HuH-7 (cell line): ENCODE measurements at places on chromosomes 12 and 14.

DNA sequence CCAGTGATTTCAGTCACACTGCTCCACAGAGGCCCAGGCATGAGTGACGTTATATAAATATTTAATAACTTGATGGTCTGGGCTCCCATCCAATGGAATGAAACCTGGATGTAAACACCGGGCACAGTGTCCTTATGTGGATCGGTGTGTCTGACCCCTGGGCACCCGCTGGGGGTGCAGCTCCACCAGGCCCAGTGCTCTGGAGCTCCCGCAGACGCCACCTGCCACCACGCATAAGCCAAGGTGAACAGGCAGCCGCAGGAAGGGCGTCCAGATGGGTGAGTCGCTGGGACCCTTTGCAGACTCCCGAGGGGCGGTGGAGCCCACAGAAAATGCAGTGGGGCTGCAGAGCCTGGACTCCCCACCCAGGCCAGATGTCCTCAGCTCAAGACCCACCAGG is 121.6 kb downstream of the SCARB1 start:
- DNase-seq: no peak

DNA sequence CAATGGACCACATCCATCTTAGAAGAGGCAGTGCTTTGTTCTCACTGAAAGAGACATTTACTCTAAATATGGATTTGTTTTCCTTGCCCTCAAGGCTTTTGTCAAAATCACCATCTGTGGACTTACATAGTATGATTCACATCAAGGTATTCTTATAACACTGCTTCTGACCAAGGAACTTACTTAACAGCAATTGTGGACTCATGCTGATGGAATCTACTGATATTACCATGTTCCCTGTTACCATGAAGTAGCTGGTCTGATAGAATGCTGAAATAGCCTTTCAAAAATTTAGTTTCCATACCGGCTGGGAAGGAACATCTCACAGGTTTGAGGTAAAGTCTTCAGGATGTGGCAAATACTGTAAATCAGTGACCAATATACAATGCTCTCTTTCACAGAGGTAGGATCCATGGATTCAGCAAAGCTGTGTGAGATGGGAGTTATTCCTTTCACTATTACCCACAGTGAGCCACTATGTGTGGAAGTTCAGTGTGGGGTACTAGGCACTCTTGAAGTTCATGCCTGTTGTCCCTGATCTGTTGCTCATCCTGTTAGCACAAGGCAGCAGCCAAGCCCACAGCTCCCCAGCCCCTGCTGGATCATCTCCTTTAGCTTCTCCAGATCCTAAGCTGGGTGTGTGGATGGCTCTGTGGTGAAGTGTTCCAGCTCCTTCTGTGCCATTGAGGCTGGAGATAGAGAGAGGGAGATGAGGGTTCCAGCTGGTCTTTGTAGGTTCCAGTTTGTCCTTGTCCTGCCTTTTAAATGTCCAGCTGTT is 126.4 kb downstream of the ATP23 start:
- no peak for DNase-seq

DNA sequence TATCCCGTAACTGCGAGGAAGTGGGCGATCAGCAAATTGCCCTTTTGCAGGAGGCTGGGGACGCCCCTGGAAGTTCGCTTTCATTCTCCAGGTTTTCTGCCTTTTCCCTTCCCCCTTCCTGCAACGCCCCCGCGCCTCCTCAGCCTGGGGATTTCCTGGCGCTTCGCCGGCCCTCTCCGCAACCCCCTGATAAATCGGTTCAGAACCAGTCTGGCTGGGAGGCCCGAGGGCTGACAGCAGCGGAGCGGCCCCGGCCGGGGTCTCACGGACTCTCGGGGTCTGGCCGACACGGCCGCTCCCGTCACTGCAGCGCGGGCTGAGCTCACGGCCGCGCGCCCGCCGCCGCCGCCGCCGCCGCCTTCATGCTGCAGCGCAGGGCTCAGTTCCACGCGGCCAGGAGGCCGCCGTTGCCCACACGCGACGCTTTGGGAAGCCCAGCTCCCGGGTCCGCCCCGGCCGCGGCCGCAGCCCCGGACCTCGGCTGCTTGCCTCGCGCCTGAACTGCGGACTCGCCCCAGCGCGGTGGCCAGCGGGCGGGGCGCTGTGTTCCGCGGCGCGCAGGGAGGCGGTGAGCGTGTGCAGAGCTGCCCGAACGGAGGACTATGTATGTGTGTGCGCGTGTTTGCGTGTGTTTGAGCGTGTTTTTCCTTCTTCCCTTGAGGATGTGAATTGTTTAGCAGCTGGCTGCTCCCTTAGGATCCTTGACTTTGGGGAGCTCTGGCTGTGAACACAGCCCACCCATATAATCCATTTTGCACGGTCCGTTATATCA is at the start of gene LRFN5:
LRFN5 (plus strand) TSS at position 345 of the 772 bp plus-strand sequence.
- peak; percentile 34 for DNase-seq

GRCh38 chr14:100822013-100822412 is 3.9 kb upstream of the MEG3 start:
- DNase-seq: no peak

DNA sequence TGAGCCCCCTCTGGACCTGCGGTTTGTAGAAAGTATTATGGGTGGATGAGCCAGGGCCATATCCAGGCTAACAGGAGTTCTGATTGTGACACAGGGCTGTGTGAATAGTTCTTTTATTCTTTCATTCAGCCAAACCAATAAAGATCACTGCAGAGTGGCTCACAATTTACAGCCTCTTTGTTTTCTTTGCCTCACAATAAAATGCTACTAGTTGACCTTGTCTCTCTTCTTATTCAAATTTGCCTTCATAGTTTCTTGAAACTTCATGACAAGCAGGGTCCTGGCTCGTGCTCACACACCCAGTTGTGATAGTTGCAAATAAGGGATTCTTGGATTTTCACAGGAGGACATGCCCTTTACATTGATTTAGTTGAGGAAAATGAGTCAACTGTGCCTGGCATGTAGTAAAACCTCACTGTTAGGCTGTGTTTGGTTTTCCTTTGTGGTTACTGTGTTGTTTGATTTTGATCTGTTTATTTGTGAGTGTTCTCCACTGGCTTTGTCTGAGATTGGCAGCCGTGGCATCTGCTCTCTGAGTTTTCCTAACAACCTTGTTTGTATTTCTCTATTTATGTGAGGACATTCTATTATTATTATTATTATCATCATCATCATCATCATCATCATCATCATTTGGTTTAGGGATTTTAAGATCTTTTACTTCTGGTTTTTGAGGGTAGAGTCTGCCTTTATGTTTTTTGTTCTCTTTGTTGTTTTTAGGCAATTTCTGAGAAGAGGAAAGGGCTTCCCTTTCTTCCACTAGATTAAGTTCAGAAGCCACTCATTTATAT is 2.7 kb upstream of the KRT6B start:
- no peak for DNase-seq

GRCh38 chr12:104248444-104248843 is 32.9 kb downstream of the TXNRD1 start:
- no peak for DNase-seq

- no peak for DNase-seq
These were observed 25.6 kb downstream of the FAM161B start for GRCh38 chr14:73924337-73924736.

- no peak for DNase-seq
These were observed 7.3 kb downstream of the GPR68 start for GRCh38 chr14:91237219-91237618.

- no peak for DNase-seq
These were observed 87.8 kb downstream of the BBS10 start for GRCh38 chr12:76260390-76260748.

- DNase-seq: no peak
These were observed 18.9 kb upstream of the CRACR2A start for GRCh38 chr12:3771853-3772252.

GRCh38 chr12:33047666-33048065 is 151.1 kb upstream of the PKP2 start:
- DNase-seq: no peak

- no peak for DNase-seq
These were observed 36.3 kb upstream of the STK38L start for GRCh38 chr12:27207615-27208413.

- peak; percentile 39 for DNase-seq
These were observed 38.2 kb upstream of the OAS1 start for GRCh38 chr12:112868459-112869041.
